Panc1 (cell line): ENCODE measurements at places on chromosomes 6 and 20.

DNA sequence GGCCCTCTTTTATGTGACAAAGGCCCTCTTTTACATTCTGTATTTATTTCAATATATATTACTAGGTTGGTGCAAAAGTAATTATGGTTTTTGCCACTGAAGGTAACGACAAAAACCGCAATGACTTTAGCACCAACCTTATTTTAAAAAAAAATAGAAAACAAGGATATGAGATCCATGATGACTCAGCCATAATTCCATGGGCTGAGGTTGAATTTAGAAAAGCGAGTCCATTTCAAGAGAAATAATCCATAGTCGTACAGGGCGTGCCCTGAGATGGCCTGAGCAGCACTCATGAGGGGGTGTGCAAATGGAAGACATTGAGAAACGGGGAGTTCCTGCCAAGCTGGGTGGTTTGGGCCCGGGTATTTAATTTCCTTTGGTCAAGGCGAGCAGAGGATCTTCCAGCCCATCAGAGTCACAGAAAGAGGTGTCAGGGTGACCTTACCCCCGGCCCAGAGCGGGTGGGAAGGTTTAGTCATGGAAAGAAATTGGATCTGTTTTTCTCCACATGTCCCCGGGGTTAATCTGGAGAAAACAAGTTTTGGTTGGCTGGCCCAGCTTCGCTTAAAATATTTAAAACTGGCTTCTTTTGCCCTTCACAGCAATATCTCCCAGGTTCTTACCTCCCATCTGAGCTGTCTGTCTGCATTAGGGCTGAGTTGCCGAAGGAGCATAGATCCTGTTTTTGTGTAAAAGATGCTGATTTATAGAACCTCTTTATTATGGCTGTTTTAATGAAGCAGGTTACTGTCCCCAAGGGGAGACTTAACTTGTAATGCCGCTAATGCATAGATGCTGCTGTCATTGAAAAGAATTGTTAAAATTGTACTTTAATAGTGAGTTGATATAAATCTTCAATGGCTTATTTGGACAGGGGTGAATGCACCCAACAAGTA, 255.6 kb downstream of the PREX1 start:
- no peak for DNase-seq

DNA sequence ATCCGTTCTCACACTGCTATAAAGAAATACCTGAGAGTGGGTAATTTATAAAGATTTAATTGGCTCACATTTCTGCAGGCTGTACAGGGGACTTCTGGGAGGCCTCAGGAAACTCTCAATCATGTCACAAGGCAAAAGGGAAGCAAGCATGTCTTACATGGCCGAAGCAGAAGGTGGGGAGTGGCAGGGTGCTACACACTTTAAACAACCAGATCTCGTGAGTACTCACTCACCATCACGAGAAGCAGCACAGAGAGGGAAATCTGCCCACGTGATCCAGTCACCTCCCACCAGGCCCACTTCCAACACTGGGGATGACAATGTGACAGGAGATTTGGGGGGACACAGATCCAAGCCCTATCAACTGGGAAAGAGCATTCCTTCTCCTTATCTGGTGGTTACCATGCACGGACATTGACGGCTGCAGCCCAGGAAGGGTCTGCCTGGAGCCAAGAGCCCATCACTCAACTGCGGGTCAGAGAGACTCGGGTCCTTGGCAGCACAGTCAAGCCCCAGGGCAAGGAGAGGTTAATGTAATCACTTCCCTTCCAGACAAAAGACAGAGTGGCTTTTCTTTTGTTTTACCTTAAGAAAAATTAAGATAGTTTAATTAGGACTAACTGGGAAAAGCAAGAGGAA, 112.3 kb upstream of the CST7 start:
- DNase-seq = no peak

- DNase-seq = no peak
These were observed 55.0 kb downstream of the PROKR2 start for GRCh38 chr20:5261763-5262162.

DNA sequence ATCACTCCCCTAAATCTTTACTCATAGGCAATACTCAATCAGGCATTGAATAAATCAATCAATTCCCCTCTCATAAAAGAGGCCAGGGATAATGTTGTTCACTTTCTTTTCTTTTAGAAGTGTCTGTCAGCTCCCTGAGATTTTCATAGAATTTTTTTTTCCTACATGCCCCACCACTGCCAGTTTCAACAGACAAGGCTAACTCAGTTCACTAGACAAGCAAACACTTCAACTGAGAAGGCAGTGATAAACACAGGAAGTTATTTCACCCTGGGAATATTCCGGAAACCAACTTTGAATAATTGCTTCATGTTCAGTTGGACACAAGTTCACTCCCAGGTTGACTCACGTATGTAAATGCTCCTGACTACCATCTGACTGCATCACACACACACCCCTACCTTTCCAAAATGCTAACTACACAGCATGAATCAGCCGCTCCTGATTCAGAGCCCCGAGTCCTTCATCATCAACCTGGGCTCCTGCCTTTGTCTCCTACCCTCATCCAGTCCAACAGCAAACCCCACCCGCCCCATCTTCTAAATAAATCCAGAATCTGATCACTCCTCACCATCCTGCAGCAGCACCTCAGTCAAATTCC, 143.9 kb downstream of the BCAS1 start:
- peak; percentile 98 for DNase-seq

GRCh38 chr6:18178960-18179615, 23.9 kb downstream of the KDM1B start:
- DNase-seq = no peak

DNA sequence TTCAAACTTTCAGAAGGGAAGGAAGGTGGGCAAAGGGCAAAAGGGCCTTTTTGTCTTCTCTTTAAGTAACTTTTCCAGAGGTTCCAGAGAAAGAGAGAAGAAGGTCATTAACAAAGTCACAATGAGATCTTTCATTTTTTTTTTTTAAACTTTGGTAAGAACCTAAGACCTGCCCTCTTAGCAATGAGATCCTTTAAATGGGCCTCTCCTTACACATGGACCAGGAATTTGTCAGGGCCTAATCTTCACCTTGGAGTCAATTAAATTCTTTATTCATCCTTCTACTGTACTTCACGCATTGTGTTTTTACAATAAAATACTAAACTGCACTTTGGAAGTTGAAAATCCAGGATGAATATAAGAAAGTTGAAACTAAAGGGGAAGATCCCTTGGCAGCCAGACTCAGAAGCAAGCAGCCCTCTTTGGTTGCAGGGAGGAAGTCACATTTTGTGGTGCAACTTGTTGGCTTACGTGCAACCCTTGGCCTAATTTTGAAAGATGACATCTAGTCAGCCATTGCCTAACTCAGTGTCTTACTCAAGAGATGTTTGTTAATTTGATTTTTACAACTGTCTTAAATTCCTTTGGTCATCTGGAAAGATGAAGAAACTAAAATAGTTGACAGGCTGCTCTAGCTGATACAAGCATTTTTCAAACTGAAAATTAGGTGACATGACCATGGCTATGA, 11.9 kb upstream of the TMEM170B start:
- DNase-seq = no peak

DNA sequence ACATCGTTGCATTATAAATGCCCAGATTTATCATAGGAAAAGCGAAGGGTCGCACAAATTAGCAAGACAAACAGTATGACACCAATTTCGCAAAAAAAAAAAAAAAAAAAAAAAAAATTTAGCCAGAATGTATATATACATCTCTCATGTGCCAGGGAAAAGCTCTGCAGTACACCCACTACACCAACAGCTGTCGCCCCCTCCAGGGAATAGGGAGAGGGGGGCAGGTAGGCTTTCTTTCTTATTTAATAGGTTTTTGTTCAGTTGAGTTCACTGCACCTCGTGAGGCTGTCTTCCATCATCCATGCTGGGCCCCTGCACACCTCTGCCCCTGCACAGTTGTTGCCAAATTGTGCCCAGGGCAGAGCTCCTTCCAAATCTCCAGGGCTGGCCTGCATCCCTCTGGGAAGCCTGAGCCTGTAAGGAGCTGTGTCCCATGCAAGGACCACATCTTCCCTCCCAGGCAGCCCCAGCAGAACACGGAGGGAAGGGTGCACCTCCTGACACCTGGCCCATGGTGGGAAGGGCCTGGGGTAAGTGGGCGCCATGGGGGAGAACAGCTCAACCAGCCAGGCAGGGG, 85.4 kb downstream of the NINL start:
- DNase-seq = no peak
